Dorsolateral prefrontal cortex (tissue), 122 donors: ENCODE measurements at places on chromosomes 6 and 20. TPM values are rescaled to one million over a fixed set of nuclear protein-coding genes. Genes with fewer than 3 reads are reported as not detected.

The ENPP4 gene
- total RNA-seq, result 24.7 TPM

The BTNL2 gene
- total RNA-seq, result 0.78 TPM

The TINAG gene
- total RNA-seq, result 0.80 TPM

The ZKSCAN4 gene
- total RNA-seq, result 5.7 TPM

The OPN5 gene
- total RNA-seq, result 0.19 TPM

The WFDC6 gene
- not detected for total RNA-seq

DNA sequence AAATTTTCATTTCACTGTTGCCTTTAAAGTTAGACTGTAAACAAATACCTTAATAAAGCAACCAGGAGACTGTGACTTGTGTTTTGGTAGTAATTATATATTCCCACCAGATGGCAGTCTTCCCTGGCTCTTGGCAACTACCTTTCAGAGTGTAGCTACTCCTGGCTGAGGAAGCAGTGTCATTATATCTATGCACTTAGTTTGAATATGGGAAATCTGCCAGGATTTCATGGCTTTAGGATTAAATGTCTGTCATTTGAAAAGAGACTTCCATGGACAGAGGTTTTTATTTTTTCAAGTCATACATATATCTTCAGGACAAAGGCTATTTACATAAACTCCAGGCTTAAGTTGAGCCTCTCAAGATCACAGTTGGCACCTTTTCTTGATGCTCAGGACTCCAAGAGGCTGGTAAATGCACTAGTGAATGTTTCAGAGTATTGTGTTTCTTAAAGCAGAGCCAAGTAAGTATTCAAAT is 160.1 kb downstream of the C6orf58 start:
- DNase-seq, result no peak

- no peak for DNase-seq
Measured at GRCh38 chr20:58587467-58587866, 63.6 kb upstream of the STX16 start.

DNA sequence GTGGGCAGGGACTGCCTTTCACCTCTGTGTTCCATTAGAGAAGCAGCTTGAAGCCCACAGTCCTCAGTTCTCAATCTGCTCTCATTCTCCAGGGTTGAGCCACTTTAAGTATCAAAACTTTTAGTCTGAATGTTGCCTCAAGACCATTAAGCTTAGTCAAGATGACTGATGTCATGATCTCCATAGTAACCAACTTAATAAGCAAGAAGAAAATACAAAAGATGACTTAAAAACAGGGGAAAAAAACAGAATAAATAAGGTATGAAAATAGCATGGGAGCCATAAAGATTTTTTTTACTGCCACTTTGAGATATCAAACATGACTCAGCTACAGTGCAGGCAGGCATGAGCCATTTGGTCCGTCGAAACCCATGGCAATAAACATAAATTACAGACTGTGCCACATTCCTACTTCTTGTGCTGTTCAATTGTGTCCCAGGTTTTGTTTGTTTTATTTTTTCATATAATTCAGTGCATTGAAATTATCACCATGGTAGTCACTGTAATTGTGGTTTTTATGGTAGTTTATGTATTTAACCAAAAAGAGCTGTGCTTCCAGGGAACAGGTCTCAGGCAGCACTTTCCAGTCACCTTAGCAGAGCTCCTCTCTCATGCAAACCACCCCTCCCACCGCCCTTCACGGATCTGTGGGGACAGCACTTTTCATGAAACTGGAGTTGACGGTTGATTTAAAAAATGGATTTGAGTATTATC is 156.5 kb upstream of the INSM1 start:
- no peak for DNase-seq

DNA sequence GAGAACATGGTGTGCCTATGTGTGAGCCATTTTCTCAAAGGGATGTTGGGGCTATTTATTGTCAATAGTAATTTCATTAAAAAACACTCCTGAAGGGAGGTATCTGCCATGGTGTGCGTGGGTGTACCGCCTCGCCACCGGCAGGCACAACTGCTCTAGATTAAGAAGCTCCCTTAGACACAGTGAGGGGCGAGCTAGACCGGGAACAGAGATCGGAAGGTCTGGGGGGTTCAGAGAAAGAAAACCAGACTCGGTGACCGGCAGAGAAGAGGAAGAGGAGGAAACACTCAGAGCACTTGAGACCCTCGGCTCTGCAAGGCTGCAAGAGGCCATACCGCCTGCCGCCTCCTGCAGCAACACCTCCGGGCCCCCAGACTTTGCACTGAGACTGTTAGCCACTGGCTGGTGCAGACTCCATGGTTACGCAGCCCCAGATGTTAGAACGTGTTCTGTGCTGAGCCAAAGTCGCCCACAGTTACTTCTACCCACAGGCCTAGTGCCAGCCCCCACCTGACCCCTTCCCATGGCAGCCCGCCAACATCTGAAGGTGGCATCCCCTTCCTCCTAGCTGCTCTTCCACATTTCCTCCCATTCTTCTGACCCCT is 18.1 kb downstream of the PXDC1 start:
- no peak for DNase-seq

GRCh38 chr20:44491635-44492395 is 16.1 kb downstream of the TTPAL start:
- no peak for DNase-seq

DNA sequence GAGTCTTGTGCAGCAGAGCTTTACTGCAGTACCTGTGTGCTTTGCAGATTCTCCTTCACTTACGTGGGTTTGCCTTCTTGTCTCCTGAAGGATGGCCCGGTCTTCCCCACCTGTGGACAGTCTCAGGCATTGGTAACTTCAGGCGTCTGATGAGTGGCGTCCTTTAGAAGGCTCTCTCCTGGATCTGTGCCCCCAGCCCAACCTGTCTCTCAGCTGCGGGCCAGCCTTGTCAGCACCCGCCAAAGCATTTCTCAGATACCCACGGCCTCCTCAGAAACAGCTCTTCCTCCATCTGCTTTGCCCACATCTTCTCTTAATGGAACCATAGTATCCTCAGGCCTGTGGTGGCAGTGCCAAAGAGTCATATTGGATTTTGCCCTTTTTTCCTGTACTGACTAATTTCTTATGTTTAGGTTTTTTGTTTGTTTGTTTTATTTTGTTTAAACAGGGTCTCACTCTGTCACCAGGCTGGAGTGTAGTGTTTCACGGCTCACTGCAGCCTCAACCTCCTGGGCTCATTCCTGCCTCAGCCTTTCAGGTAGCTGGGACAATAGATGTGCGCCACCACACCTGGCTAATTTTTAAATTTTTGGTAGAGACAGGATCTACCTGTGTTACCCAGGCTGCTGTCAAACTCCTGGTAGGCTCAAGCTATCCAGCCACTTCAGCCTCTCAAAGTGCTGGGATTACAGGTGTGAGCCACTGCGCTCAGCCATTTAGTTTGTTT is 96.6 kb downstream of the ARID1B start:
- DNase-seq, result no peak

GRCh38 chr6:134739299-134740026 is 210.4 kb downstream of the ALDH8A1 start:
- DNase-seq, result no peak

- DNase-seq, result no peak
Measured at GRCh38 chr20:37902504-37903313, at the start of gene VSTM2L. TSS of gene VSTM2L (plus strand) at chr20:37903127. CDS start at chr20:37903351, 224 bp downstream.

GRCh38 chr6:47700596-47700995 is 2.2 kb downstream of the ADGRF4 start:
- no peak for DNase-seq

DNA sequence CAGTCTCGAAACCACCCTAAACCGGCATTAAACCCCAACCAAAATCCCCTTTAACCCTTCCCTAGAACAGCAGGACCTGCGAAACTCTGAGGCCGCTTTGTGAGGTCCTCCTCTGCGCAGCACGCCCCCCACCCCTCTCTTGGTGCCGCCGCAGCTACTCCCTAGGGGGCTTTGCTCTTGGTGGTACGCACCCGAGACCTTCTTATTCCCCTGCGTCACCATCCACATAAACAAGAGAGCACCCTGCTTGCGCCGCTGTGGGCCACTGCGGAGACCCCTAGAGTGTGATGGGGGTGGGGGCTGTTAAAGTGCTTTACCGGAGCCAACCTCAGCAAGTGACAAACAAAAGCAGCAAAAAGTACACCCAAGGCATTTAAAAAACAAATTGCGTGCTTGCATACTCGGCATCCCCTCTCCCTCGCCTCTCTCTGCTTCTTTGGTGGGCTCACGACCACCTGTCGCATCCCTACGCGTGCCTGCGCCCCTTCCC is 502 bp upstream of the GNAS start:
- no peak for DNase-seq

- DNase-seq, result no peak
Measured at GRCh38 chr20:63497946-63498935, 642 bp downstream of the EEF1A2 start.

DNA sequence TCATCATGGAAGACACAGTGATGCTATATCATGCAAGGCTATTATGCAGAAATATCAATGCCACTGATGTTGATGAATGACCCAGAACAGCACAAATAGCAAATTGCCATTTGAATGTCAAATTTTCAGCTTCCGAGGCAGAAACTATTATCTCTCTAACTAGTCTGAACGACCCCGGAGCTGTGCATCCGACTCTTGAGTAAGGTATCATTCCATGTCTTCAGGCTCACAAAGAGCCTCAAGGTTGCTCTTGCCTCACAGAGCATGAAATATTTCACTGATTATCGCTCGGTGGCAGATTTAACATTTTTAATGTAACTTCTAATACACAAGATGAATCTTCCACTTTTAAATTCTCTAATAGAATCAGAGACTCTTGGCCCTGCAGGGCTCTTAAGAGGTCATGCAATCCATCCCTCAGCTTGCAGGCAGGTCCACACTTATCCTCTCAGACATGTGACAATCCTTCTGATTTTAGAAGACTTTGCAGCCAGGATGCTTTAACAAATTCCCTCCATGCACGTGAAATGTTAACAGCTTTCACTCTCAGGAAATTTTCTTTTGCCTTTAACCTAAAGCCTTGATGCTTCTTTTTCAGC is 221.0 kb downstream of the FRK start:
- no peak for DNase-seq

DNA sequence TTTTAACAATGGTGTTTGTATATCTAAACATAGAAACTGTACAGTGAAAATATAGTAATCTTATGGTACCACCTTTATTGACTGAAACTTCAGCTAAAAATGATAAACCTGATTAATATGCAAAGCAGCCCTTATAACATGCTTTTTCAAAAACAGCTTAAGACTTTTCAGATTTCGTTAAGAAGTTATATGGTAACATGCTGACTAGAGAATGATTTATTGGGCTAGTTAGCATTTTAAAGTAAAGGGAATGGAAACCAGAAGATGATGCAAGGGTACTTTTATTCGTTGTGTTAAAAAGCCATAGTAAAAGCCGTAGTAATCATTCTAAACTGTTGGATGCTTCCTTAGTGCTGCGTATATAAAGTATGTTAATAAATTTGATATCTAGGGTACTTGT is 50.5 kb downstream of the CBFA2T2 start:
- no peak for DNase-seq

GRCh38 chr6:14871221-14871620 is 374.6 kb upstream of the JARID2 start:
- DNase-seq, result no peak

- no peak for DNase-seq
Measured at GRCh38 chr6:36976007-36976264, 10.1 kb downstream of the MTCH1 start.

- DNase-seq, result no peak
Measured at GRCh38 chr6:154370545-154370944, 13.9 kb upstream of the IPCEF1 start.

DNA sequence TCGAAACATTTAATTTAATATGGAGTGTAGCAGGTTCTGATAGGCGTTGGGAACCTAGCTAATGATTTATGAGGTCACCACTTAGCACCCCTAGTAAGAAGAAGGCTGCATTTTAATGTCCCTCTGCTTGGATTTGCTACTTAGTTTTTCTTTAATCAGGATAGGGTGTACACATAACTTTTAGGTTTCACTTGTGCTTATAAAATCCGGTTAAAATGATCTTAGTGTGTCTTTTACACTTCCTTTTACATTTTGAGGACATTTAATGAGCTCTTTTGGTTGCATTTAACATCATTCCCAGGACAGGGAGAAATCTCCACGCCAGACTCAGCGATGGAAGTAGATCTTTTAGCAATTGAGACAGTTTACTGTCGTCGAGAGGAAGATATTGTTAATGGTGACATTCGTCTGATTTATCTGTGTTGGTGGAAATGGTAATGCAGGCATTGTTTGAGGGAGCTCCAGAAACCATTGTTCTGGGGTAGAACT is 5.6 kb downstream of the TFAP2A start:
- DNase-seq, result no peak

GRCh38 chr6:128271527-128271926 is 248.9 kb downstream of the PTPRK start:
- no peak for DNase-seq

- DNase-seq, result no peak
Measured at GRCh38 chr6:31098449-31098938, 13.9 kb downstream of the C6orf15 start.

DNA sequence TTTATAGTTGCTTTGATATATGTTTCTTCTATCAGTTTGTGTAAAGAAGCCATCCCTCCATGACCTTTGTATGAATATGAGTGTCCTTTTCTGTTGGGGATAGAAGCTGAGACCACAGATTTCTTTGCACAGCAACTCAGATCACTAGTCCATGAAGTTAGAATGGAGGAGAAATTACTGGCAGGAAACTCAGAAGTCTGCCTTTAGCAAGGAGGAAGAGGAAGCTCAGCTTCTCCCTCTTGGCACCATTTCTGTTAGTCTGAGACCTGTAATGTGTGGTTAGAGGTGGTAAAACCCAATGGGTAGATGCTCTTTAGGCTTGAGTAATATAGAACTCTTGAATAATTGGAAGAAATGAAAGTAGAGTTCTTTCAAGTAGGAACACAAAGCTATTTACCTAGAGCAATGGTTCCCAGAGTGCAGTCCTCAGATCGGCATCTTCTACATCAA is 995.3 kb upstream of the FLRT3 start:
- no peak for DNase-seq

DNA sequence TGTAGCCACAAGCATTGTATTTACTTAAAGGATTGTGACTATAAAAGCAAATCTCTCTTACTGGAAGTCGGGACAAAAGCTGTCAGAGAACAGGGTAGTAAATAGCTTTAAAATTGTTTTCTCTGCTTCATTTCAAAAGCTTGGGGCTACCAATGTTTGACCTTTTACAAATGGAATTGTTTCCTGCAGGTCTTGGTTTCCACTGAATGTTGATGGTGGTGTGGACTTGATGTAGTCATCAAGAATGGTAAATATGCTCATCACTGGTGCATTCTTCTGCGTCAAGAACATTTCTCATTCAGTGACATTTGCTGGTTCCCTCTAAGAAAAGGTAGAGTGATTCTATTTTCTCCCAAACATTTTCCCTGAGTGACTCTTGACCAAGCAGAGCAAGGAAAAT is 435.4 kb upstream of the KHDRBS2 start:
- DNase-seq, result no peak

- DNase-seq, result no peak
Measured at GRCh38 chr6:143840595-143841265, 2.4 kb upstream of the LTV1 start.

- DNase-seq, result no peak
Measured at GRCh38 chr6:170129691-170130171, 161.1 kb downstream of the DLL1 start.

DNA sequence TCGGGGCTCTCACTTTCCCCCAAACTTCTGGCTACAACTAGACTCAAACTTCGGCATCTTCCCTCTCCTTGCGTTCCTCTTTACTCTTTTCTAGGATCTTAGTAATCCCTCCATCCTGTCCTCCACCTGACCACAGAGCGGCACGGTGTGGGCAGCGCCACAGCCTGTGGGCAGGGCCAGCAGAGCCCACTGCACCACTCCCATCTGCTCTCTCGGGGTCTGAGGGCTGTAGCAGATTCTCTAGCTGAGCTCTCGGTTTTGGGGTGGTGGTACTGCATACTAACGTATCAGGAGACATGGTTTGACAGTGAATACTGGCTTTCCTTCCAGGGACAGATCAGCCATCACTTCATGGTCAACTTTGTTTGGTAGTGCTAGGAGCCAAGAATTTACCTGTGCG is 57.4 kb downstream of the EZR start:
- no peak for DNase-seq
